Epithelial cell of alveolus of lung (primary cell): ENCODE measurements at places on chromosomes 4 and X. TPM values are rescaled to one million over a fixed set of nuclear protein-coding genes. Genes with fewer than 3 reads are reported as not detected.

CLIC2 gene
- 0.39 and 0.88 TPM in 2 replicates for total RNA-seq

FAM114A1 gene
- total RNA-seq = 204 and 215 TPM in 2 replicates

SUPT20HL1 gene
- total RNA-seq = not detected in 2 replicates

PAGE2 gene
- not detected in 2 replicates for total RNA-seq
